ENCODE measurements at places on chromosomes 4 and X.

DNA sequence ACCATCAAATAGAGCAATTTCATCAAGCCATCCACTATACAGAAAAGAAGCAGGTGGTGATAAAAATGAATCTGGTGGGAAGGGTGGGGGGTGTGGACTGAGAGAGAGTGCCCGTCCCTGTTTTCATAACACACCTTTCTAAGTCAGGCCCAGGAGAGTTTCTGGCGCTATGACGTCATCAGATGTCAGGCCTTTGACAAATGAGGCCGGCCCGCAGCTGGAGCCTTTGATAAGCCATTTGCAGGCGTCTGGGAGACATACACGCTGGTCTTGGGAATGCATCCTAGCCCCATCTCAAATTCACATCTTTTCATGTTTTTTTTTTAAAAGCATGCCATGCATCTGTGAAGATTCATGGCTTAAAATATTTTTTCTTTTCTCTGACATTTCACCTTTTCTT, 404.5 kb downstream of the BCOR start:
- no peak for DNase-seq

- DNase-seq = no peak
These were observed 123.4 kb downstream of the NWD2 start for GRCh38 chr4:37367901-37368300.

DNA sequence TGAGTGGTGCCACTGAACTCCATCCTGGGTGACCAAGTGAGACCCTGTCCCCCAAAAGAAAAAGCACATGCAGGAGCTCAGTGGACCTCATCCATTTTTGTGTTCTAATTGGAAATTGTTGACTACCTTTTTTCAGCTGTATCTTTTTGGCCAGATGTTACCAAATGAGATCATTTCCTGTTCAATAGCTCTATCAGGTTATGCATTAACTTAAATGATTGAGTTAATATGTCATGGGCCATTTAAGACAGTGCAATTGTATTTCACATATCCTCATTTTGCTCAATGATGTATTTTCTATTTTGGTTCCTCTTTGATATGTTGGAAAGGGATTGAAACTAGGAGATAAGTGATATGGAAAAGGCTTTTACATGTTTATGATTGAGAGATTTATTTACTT, 26.2 kb upstream of the RHOH start:
- no peak for DNase-seq

DNA sequence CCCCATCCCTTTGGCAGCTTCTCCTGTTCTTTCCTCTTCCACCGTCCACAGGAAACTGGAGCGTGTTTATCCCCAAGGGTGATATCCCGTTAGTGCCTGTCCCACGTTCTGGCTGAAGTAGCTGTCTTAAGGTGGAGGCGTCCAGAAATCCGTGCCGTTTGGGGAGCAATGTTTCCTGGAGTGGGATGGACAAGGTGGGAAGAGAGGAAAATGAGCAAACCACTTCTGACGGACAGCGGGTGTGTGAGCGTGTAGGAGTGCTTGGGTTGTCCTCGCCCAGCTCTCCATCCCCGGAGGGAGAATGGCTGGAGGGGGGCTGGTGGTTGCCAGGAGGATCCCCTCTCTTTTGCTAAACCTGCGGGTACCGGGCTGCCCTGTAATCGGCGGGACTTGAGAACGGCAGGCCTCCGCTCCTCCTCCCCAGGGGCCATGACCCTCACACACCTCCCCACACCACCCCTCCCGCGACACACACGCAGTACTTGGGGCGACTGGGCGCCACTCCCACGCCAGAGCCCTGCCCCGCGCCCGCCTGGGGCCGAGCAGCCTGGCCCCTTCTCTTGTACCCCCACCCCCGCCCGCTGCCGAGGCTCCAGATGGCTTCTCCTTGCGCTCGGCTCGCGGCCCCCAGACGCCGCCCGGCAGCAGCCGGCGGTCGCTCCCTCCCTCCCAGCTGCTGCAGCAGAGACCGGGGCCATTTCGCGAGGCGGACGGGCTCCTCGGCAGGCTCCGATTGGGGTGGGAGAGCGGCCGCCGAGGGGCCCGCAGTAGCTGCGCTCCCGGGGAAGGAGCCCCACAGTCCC, 13.9 kb upstream of the PRDM8 start:
- DNase-seq = no peak

DNA sequence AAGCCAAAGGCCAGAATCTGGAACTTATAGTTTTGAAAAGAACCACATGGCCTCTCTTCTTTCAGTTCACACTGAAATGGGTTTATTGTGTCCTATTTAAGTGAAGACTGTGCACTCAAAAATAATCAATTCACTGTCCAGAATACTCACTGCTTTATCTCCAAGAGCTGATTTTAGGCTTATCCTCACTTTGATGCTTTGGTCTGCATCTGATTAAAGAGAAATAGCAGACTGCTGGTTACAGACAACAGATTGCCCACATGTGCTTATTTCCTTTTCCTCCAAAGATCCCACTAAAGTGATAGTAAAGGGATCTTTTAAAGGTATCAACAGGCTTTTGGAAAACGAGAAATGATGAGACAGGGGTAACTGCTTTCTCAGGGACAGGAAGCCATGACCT, 30.6 kb downstream of the ACE2 start:
- no peak for DNase-seq

DNA sequence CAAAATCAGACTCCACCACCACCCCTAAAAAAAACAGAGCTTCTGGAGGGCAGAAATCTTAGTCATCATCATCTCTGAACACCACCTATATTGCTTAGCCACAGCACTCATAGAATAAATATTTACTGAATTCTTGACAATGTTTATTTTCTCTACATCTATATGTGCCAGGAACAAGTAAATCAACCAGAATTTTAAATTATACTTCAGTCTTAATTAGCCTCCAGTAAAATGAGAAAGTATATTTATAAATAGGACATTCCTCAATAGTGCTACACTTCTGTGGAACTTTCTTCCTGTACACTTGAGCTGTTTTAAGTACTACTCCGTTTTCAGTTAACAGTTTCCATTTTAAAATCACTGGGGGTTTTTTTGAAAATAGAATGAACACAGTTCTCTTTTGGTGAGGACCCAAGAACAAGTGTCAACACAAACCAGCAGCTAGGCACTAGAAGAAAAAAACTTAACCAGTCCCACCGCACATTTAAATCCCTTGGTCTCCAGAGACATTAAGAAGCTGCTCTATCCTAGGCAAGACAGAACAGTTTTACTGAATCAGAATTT, 25.5 kb downstream of the SMIM14 start:
- DNase-seq = no peak

DNA sequence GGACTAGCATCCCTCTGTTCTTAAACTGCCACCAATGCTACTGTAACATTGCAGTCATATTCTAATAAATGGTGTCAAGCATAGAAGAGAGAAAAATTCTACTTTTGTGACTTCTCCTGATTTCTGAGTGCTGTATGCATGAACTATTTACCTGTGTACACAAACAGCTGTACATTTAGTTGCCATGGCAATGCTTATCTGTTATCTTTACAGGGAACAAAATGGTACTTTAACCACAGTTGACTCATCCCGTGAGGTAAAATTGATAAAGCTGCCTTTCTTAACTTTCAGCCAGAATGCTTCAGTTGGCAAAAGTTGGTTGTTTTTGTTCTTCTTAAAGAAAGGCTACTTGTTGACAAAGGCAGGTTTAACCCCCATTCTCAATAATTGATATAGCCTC, 587.5 kb upstream of the MAGEB2 start:
- no peak for DNase-seq

All from D721Med (cell line).